ENCODE measurements at places on chromosomes 5 and 9.

DNA sequence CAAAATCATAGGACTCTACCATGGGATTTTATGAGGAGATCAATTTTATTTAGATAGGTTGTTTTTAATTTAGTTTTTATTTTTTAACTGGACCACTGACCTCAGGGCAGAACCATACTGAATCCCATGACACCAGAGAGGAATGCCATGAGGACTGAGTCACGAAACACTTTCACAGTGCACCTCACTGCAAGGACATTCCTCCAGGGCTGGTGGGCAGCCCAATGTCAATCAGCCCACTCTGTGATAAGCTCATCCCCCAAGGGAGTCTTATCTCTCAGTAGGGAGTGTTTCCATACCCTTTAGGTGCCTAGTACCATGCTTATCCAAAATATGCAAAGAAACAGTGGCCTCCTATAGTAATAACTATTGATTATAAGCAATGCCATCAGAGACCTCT is 224.5 kb upstream of the CDH6 start:
- no peak for DNase-seq

- DNase-seq, result no peak
Observed at GRCh38 chr5:37740331-37741066, 99.3 kb downstream of the GDNF start.

DNA sequence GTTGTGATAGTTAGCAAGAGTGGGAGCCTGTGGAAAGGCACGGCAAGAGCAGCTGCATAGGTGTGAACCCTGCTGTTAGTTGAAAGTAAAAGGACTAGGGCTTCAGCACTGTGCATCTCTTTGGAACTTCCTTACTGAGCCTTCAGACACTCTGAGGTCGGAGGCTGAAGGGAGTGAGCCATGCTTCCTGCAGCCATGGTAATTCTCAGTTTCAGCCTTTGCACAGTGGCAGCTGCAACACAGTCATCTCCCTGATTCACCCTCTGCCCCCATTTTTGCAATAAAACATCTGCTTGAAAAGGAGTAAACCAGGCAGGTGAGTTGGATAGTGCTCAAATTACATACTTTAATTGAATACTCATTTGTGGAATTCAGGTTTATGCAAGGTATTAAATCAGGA is 6.5 kb upstream of the TLE4 start:
- DNase-seq, result no peak

- no peak for DNase-seq
Observed at GRCh38 chr9:81823672-81824554, 104.3 kb upstream of the SPATA31D4 start.

DNA sequence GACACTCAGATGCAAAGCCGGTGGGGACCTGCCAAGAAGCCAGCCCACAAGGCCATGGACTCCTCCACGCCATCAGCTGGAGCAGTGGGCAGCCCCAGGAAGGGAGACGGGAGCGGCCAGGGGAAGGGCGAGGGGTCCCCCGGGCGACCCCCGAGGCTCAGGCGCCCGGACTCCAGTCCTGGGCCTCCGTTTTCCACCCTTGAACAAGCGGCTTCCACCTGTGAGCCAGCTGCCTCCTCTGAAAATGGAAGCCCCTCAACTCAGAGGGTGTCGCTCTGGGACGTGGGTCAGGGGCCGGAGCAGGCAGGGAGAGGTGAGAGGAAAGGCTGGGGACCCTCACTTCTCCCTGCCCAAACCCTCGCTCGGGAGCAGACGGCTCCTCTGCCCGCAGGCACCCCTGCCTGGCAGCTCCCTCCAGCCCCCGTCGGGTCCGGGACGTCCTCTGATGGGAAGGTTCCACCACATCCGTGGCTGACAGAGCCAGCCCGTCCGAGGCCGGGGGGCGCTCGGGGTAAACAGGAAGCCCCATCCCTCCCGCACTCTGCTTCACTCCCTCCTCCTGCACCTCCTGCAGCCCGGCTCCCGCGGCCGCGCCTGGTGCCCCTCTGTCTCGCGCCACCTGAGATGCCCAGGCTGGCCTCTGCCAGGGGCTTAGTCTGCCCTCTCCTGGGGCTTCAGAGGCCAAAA is 3.7 kb upstream of the EGFL7 start:
- no peak for DNase-seq
